Esophagus muscularis mucosa (tissue), 4 donors: ENCODE measurements at places on chromosomes 16 and 17. TPM values are rescaled to one million over a fixed set of nuclear protein-coding genes. Genes with fewer than 3 reads are reported as not detected.

HOXB4 gene
- 5.5 TPM for total RNA-seq

CCDC144A gene
- total RNA-seq: 7.5 TPM

ZNF286A gene
- total RNA-seq: 18.6 TPM

KIF18B gene
- not detected for total RNA-seq

KDM6B gene
- total RNA-seq: 17.7 TPM

CIITA gene
- 7.8 TPM for total RNA-seq

TBC1D3H gene
- not detected for total RNA-seq

DNA sequence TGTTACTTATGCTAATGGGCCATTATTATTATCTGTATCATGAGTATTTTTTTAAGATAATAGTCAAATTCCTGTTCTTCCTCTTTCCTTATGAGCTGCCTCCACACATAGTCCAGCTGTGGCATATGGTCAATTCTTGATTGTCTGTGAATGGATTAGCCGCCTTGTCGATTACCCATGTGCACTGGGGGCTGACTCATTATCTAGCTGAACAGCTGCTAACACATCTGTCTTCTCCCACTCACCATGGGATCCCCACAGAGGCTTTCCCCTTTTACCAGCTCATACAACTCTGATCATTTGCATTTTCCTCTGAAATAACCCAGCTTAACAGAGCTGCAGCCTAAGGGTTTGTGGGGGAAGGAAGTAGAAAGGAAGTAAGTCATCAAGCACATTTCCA is 915.0 kb downstream of the CDH11 start:
- no peak for DNase-seq
- H3K36me3 ChIP-seq: no peaks in the 10 kb centered on the region
- no peaks in the 10 kb centered on the region for H3K4me1 ChIP-seq

- H3K27me3 ChIP-seq: no peaks in the 10 kb centered on the region
- H3K4me1 ChIP-seq: no peaks in the 10 kb centered on the region
- H3K36me3 ChIP-seq: no peaks in the 10 kb centered on the region
Observed at GRCh38 chr16:12927591-12927990, 26.2 kb downstream of the SHISA9 start.

- H3K4me3 ChIP-seq: no peak overlapping the region
- H3K4me1 ChIP-seq: no peaks in the 10 kb centered on the region
- DNase-seq: no peak
- H3K36me3 ChIP-seq: no peaks in the 10 kb centered on the region
- peaks cover 15% of the 10 kb centered on the region for H3K27me3 ChIP-seq
Observed at GRCh38 chr16:84413244-84414004, 45.1 kb downstream of the ATP2C2 start.

DNA sequence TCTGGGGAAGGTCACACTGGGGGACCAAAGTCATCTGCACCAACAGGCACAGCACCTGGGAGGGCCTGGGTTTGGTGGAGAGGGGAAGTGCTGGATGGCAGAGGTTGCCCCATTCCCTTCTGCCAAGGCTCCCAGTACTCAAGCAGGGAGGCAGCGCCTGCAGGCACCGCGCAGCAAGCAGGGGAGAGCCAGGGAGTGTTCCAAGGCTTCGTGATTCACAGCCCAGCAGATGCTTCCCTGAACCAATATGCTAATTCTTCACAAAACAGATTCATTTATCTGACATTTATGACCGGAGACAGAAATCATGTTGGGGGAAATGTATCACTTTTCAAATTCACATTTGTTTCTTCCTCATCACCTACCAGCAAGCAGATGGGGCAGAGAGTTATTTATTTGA is 13.4 kb upstream of the CDH5 start:
- H3K36me3 ChIP-seq: no peaks in the 10 kb centered on the region
- DNase-seq: no peak
- H3K27ac ChIP-seq: no peak overlapping the region
- peaks cover 6% of the 10 kb centered on the region for H3K4me1 ChIP-seq

DNA sequence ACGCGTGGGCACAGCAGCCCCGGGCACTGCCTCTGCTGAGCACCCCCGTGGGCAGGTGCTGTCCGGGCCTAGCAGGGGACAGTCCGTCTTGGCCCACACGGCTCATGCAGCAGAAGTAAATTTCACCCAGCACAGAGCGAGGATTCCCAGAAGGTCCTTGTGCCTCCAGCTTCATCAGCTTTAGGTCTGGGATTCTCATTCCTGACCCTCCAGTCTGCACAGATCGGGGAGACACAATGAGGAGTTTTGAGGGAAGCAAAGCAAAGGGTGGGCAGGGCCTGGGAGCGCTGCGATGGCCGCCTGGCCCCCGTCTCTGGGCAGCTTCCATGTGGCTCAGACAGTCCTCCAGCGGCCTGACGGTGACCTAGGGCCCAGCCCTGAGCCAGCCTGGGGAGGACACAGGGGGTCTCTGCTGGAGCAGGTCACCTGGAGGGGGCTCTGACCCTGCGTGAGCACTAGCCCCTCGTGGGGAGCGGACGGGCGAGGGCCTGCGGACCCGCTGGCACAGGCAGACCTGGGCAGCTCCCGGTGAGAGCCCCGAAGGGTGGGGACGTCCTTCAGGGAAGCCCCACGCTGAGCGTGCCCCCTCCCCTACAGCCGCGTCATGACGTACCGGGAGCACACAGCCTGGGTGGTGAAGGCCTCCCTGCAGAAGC is 30.7 kb upstream of the CHMP6 start:
- peaks cover 31% of the 10 kb centered on the region for H3K36me3 ChIP-seq
- DNase-seq: no peak
- peak overlapping the region; percentile 95 for H3K27ac ChIP-seq
- no peak overlapping the region for H3K4me3 ChIP-seq
- no peaks in the 10 kb centered on the region for H3K27me3 ChIP-seq
- H3K4me1 ChIP-seq: peaks cover 23% of the 10 kb centered on the region

DNA sequence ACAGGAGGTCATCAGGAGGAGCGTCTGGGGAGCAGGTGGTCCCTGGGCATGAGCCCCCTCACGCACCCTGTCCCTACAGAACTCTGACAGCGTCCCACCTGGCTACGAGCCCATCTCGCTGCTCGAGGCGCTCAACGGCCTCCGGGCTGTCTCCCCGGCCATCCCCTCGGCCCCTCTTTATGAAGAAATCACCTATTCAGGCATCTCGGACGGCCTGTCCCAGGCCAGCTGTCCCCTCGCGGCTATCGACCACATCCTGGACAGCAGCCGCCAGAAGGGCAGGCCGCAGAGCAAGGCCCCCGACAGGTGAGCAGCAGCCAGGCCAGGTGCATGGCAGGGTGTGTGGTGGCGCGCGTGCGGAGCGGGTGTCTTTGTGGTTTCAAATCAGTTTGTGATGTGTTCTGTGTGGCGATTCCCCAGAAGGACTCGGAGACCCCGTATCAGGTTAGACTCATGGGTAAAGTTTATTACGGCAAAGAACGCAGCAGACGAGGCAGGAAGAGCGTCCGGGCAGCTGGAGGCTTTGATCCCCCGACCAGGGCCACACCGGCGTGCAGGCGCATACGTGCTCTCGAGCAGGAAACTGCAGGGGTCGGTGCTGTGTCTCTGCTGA is 11.8 kb upstream of the NUDT16L1 start:
- no peaks in the 10 kb centered on the region for H3K27me3 ChIP-seq
- peaks cover 41% of the 10 kb centered on the region for H3K4me1 ChIP-seq
- DNase-seq: no peak
- peak overlapping the region; percentile 43 for H3K27ac ChIP-seq
- peaks cover 77% of the 10 kb centered on the region for H3K36me3 ChIP-seq

DNA sequence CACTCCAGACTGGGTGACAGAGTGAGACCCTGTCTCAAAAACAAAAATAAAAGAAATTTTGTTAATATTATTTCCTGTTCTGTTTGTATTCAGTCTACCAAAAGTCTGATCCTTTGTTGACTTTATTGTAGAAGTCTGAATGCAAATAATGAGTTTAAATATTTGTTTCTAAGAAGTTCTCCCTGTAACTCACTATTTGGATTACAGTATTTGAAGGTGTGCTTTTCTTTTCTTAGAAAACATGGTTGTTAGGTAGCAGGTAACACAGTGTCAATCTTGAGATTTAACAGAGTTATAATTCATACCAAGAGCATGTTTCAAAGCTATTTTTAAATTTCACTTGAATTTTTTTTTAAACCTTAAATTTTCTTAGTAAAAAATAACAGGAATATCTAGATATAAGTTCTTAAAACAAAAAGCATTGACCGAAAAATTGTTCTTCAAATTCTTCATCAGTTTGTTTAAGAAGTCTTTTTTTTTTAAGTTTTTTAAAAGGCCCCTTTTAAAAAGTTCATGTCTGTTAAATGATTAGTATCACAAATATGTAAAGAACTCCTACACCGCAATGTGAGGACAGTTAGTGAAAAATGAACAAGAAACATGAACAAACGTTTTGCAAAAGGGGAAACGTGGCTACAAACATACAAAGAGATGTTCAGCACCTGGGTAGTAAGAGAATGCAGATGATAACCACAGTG is 35.0 kb downstream of the GAN start:
- no peak overlapping the region for H3K27ac ChIP-seq
- no peaks in the 10 kb centered on the region for H3K36me3 ChIP-seq
- H3K27me3 ChIP-seq: no peaks in the 10 kb centered on the region
- DNase-seq: no peak
- H3K4me1 ChIP-seq: no peaks in the 10 kb centered on the region

- peak overlapping the region; percentile 69 for H3K4me3 ChIP-seq
- peak overlapping the region; percentile 92 for H3K27ac ChIP-seq
- peaks cover 94% of the 10 kb centered on the region for H3K4me1 ChIP-seq
- no peaks in the 10 kb centered on the region for H3K27me3 ChIP-seq
- H3K36me3 ChIP-seq: peaks cover under 1% of the 10 kb centered on the region
Observed at GRCh38 chr17:61410141-61411010, 10.7 kb downstream of the TBX2 start.

- H3K36me3 ChIP-seq: no peaks in the 10 kb centered on the region
- no peak overlapping the region for H3K27ac ChIP-seq
- H3K4me3 ChIP-seq: no peak overlapping the region
Observed at GRCh38 chr17:53141731-53142130, 681.0 kb upstream of the KIF2B start.

- H3K27me3 ChIP-seq: no peaks in the 10 kb centered on the region
- H3K4me1 ChIP-seq: peaks cover 9% of the 10 kb centered on the region
- no peaks in the 10 kb centered on the region for H3K36me3 ChIP-seq
- DNase-seq: no peak
- no peak overlapping the region for H3K4me3 ChIP-seq
Observed at GRCh38 chr17:57584050-57584551, 161.0 kb downstream of the CCDC182 start.

DNA sequence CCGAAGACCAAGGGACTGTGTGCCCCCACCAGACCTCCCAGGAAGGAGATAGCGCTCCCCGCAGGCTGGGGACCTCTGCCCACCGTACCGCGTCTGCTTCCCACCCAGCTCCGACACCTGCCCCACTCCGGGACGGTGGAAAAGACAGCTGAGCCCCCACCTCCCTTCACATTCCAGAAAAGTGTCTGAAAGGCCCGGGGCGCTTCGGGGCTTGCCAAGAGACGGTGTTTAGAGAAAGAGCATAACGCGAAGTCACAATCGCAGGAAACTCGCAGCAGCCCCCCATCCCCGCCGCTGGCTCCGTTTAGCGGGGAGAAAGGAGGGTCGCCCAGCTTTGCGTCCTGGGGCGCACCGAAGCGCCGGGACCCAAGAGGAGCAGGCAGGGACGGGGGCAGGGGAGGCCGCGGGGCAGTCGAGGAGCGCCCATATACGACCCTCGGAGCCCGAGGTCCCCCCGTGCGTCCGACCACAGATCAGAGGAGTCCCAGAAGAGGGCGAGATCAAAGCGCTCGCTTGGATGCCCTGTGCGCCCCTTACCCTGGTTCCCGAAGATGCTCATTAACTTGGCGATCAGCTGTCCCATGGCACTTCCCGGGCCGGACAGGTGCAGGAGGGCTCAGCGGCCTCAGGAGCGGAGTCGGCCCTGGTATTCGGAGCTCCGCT is 652 bp downstream of the ARL5C start:
- H3K27ac ChIP-seq: peak overlapping the region; percentile 54
- no peaks in the 10 kb centered on the region for H3K36me3 ChIP-seq
- no peaks in the 10 kb centered on the region for H3K27me3 ChIP-seq

DNA sequence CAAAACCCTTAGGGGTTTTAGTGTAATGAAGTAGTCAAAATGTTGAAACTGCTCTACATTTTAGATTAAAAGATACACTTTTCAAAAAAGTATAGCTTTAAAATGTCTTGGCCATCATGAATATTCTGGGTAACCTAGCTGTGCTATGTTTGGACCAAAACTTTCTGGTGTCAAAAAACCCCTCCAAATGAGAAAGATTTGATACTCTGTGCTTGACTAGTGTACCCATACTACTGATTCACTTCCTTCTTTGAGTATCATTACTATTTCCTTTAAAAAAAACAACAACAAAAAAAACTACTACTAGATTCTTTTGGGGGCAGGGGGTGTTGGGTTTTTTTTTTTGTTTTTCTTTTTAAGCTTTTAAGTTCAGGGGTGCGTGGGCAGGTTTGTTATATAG is 37.3 kb downstream of the PTRH2 start:
- peaks cover 94% of the 10 kb centered on the region for H3K36me3 ChIP-seq
- no peak overlapping the region for H3K4me3 ChIP-seq
- no peak for DNase-seq
- H3K27ac ChIP-seq: no peak overlapping the region
- no peaks in the 10 kb centered on the region for H3K27me3 ChIP-seq
- peaks cover 4% of the 10 kb centered on the region for H3K4me1 ChIP-seq

DNA sequence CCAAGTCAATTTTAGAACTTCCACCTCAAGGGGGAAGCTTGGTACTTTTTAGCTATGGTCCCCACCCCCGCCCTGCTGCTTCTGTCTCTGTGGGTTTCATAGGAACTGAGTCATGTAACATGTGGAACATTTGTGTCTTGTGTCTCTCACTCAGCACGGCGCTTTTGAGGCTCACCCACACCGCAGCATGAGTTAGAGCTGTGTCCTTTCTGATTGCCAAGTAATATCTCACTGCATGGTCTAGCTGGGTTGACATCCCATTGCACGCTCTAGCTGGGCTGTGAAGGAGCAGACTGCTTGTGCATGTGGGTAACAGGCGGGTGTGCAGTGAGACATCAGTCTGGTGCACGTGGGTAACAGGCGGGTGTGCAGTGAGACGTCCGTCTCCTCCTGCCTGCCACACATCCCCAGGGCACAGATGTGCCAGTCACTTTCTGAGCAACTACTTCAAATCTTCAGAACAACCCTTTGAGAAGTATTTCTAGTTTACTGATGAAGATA is 26.4 kb upstream of the SLC7A5 start:
- peaks cover 8% of the 10 kb centered on the region for H3K4me1 ChIP-seq
- no peak for DNase-seq
- H3K27me3 ChIP-seq: no peaks in the 10 kb centered on the region
- no peak overlapping the region for H3K27ac ChIP-seq

GRCh38 chr16:69466547-69466946 is 42.1 kb downstream of the CYB5B start:
- H3K4me3 ChIP-seq: no peak overlapping the region
- peaks cover 12% of the 10 kb centered on the region for H3K36me3 ChIP-seq
- no peak overlapping the region for H3K27ac ChIP-seq
- DNase-seq: no peak
- no peaks in the 10 kb centered on the region for H3K4me1 ChIP-seq

DNA sequence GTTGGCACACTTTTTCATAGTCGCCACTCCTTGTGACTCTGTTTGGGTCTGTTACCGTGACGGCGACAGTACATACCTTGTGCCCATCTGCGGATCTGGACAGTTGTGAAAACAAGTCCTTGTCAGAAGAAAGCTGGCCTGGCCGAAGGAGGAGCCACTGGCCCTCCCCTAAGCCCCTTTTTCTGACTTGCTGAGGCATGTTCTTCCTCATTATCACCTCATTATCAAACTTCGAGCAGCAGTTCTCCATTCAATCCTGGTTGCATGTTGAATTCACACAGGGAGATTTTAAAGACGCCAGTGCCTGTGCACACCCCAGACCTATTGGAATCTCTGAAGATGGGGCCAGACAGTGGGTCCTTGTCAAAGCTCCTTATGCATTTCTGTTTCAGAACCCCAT is 61.1 kb downstream of the CYLD start:
- DNase-seq: no peak
- H3K4me1 ChIP-seq: peaks cover 17% of the 10 kb centered on the region
- no peaks in the 10 kb centered on the region for H3K27me3 ChIP-seq
- no peak overlapping the region for H3K27ac ChIP-seq
